ENCODE measurements at places on chromosomes 12 and 14.

- peak; percentile 32 for DNase-seq
Measured at GRCh38 chr14:100864960-100865681, 38.4 kb downstream of the RTL1 start.

DNA sequence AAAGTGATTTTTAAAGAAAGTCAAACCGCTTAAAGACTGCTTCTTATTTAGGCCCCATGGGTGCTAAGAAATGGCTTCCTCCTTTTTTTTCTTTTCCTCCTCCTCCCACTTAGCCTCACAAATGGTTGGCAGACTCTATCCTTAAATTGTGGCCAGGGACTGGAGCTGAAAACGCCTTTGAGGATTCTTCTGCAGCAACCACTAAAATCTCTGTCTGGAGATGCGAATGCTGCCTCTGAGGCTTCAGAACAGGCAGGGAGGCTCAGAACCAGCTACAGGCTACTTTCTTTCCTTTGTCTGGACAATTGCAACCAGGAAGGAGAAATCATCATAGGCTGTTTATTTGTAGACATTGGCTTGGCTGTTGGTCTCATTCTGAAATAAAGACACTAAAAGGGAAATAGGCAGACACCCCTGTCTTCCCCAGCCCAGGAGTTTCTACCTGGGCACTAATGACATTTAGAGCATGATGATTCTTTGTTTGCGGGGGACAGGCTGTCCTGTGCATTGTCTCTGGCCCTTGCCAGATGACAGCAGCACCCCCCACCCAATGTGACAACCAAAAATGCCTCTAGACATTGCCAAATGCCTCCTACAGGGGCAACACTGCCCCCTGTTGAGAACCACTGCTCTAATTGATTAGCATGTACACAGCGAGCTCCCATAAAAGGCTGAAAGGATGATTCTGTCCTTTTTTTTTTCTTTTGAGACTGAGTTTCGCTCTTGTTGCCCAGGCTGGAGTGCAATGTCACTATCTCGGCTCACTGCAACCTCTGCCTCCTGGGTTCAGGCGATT, 50.3 kb downstream of the MAP1LC3B2 start:
- DNase-seq: no peak

DNA sequence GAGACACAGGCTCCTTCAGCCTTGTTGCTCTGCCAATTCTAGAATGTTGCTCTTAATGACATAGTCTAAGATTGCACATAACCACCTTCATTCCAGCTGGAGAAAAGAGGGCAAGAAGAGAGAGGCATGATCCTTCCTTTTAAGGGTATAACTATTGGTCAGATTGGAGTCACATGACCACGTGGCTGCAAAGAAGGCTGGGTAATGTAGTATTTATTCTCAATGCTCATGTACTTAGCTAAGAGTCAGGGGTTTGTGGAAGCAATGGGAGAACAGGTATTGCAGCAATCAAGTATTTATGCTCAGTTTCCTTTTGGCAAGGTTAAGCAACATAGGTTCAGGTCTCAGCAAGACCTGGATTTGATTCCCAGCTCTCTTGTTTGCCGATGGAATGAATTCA, 298.8 kb upstream of the TBX3 start:
- DNase-seq: peak; percentile 7

DNA sequence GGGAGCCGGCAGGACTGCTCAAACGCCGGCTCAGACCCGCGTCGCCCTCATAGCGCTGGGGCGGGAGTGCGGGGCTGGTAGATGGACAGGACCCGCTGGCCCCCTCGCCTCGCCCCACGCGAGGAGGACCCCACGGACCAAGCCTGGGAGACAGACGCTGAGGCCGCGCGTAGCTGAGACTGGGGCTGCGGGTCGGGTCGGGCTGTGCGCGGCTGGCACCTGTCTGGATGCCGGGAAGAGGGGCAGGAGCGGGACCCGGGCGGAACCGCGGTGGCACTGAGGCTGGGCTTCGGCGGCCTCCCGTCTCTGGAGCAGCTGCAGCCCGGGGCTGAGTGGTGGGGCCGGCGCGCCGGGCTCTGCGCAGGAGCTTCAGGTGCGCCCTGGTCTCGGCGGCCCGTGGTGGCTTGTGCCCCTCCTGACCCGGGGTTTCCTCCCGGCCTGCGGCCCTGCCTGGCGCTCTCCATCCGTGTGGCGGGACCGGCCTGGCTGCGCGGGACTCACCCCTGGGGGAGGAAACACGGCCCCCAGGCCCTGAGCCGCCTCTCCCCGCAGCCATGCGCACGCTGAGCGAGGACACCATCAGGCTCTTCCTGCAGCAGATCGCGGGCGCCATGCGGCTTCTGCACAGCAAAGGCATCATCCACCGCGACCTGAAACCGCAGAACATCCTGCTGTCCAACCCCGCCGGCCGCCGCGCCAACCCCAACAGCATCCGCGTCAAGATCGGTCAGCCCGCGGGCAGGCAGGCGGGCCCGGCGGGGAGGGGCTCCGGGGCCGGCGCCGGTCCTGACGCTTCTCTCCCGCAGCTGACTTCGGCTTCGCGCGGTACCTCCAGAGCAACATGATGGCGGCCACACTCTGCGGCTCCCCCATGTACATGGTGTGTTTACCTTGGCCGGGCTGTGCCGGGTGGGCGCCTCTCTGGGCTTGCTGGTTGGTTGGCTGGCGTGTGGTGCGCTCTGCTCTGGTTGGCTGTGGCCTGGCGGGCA, 14.0 kb downstream of the ULK1 start:
- no peak for DNase-seq

- peak; percentile 30 for DNase-seq
Measured at GRCh38 chr12:91216871-91217270, 34.3 kb upstream of the DCN start.

GRCh38 chr12:104064842-104065427, 604 bp downstream of the HCFC2 start:
- no peak for DNase-seq

- no peak for DNase-seq
Measured at GRCh38 chr12:101573743-101574142, 21.0 kb upstream of the MYBPC1 start.

DNA sequence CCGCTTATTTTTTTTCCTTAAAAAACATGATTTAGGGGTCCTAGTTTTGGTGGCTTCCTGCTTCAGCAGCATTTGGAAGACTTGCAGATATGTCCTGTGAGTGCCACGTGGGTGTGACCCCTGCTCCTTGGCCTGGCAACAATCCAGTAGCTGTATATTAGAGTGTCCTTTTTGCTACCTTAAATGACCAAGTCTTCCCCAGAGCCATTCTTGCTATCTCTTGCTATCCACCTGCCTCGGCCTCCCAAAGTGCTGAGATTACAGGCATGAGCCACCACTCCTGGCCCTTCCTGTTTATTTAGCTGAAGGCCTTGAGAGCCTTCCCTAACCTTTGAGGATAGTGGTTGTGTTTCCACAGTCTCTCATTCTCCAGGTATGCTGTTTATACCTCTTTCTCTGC, 17.0 kb downstream of the TPCN1 start:
- no peak for DNase-seq

- no peak for DNase-seq
Measured at GRCh38 chr12:111031916-111032590, 111.7 kb upstream of the MYL2 start.

DNA sequence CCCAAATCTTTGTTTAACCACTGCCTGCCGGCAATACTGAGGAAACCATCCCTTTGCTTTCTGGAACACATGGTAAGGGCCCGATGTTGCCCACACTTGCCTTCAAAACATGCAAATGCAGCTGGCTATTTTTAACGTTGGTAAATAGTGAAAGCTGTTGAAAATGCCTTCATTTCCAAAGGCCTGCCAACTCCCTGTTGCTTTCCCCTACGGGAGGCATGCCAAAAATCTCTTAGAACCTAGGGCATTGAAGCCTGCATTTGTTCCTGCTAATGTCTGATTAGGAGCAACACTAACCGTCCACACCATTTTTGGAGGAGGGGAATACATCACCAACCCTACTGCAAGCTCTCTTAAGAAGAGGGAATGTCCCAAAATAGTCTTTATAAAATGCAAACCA, 152.6 kb upstream of the NOS1 start:
- no peak for DNase-seq

GRCh38 chr12:62785941-62786559, 148.9 kb downstream of the PPM1H start:
- peak; percentile 99 for DNase-seq

DNA sequence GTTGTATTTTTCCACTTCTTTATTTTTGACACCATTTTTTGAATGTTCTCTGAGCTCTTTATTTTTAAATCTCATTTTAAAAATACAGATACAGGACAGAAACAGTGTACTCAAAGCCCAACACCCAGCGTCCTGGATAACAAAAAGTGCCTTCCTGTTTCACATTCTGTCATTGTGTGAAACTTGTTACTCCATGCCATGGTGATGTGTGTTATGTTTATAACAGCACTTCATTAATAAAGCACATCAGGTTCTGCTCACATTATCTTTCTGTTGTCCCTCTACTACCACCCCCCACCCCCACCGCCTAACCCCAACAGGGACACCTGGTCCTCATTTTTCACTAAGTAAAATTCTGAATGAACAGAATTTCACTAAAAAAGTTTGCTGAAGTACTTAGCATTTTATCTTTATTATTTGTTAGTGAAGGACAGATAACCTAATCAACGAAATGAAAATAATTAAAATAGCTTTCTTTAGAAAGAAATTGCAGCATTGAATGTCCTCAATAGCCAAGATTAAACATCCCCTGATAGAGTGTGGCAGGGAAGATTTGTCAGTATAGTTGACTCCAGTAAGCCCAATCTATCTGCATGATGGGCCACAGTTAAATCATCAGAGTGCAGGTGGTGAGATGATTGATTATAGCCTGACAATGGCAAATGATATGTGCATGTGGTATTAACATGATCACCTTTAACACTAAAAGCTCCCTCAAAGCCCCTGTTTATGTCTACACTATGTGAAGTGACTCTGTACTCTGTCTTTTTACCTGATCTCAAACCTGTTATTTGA, 153.9 kb downstream of the ACSS3 start:
- no peak for DNase-seq

GRCh38 chr14:68306265-68306933, 486.5 kb downstream of the ZFP36L1 start:
- DNase-seq: peak; percentile 35

DNA sequence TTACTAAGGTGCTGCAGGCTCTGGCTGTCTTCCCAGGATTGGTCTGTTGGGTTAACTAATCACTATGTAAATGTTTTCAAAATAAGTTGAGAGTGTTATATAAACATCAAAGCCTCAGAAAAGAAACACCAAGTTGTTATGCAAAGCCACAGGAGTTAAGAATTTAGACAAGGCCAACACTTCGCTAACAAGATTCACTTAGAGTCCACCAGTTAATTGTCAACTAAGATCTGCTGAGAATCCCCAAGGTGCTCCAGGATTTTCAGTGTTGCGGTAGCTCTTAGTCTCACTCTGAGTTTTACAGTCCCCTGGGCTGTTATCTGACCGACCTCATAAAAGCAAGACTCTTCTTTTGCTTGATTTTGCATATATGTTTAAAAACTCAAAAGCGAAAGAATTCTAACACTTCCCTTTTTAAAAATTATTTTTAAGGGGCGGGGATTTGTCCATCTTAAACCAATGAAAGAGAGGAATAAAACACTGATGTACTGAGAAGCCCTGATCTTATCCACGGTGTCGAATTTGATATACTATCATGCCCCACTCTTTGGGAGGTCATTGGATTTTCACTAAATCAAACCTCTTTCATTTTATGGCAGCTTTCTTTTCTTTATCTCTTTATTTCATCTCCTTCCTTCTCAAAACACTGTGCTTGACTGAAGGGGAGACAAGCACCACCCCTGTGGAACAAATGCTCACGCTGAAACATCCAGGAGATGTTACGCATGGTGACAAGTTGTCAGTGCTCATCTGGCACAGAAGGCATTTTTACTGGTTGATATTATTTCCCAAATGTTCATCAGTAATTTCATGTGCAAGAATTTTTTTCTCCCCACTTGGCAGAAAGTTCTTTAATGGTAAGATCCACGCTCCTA, 7.0 kb downstream of the NIN start:
- DNase-seq: peak; percentile 25

GRCh38 chr14:43258396-43258795, 1248.7 kb downstream of the FSCB start:
- DNase-seq: no peak

- peak; percentile 75 for DNase-seq
Measured at GRCh38 chr14:95328729-95329503, 9.2 kb upstream of the CLMN start.

- no peak for DNase-seq
Measured at GRCh38 chr14:89807892-89808291, 146.6 kb downstream of the EFCAB11 start.

- DNase-seq: peak; percentile 97
Measured at GRCh38 chr12:75944097-75944904, 87.3 kb downstream of the PHLDA1 start.

GRCh38 chr12:113056631-113057488, at the start of gene DTX1:
TSS of gene DTX1 (plus strand) at chr12:113056730. CDS start at chr12:113058193, 1,463 bp downstream.
- no peak for DNase-seq

GRCh38 chr12:131860472-131861260, 32.5 kb downstream of the MMP17 start:
- peak; percentile 64 for DNase-seq

DNA sequence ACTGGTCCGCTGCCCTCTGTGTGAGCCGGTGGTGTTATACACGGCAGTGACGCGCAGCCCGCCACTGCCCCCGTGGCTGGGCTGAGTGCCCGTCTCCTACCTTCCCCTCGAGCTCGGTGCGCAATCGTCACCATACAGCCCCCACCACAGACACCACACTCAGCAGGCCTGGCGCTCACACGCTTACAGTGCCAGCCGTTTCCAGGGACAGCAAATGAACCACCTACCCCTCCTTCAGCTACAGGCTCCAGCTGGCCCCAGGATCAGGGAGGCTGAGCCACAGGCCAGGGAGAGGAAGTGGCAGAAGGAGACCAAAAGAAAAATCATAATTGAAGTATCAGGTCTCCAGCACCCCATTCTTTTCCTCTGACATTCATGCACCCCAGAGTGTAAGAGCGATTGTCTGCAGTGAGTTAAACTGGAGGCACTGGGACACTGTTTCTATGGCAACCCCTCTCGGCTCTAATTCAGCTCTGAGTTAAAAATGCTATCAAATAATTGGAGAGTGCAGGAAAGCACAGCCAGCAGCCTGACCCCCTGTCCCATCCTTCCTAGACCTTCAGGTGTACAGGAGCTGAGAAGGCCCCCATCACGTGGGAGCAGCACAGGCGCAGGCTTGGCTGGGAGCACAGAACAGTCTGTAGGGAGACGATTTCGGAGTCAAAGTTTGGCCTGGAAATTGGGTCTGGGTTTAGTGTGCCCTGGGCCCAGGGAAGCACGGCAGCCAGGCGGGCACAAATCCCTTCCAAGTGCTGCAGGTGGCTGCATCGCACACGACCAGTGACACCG, 18.0 kb downstream of the LRTM2 start:
- no peak for DNase-seq

- peak; percentile 93 for DNase-seq
Measured at GRCh38 chr12:7060353-7060954, at the start of gene C1S. TSS of gene C1S (plus strand) at chr12:7060718. CDS start at chr12:7061913, 1,195 bp downstream.

DNA sequence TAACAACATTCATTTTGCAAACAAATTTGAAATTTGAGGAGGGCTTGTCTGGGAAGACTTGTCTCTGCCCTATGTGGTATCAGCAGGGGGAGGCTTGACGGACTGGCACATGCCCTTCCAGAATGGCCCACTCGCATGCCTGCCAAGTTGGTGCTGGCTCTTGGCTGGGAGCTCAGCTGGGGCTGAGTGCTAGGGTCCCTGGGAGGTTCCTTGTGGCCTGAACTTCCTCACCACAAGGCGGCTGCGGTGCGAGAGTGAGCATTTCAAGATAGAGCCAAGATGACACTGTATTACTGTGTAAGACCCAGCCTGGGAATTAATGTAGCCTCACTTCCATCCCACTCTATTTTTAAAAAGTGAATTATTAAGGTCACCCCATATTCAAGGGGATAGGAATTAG, 271.6 kb upstream of the PLEKHG7 start:
- DNase-seq: no peak

GRCh38 chr14:66634876-66635275, 126.9 kb downstream of the GPHN start:
- DNase-seq: no peak

Measured in bronchial epithelial cell (primary cell).